Aortic smooth muscle cell (primary cell): ENCODE measurements at places on chromosomes 6 and 20. TPM values are rescaled to one million over a fixed set of nuclear protein-coding genes. Genes with fewer than 3 reads are reported as not detected.

MLN gene
- total RNA-seq: not detected in 2 replicates

PNPLA1 gene
- 0.12 TPM in 1 of 2 replicates, not detected in the other for total RNA-seq

SLC24A3 gene
- 0.66 and 0.68 TPM in 2 replicates for total RNA-seq

TP53RK gene
- total RNA-seq: 15.9 and 21.4 TPM in 2 replicates

DEFB124 gene
- total RNA-seq: not detected in 2 replicates

NKX2-2 gene
- not detected in 2 replicates for total RNA-seq
